ENCODE measurements at places on chromosomes 16 and 17. TPM values are rescaled to one million over a fixed set of nuclear protein-coding genes. Genes with fewer than 3 reads are reported as not detected.
A peak's percentile ranks its signal among the peaks of the same experiment; 100 is the strongest.

DNA sequence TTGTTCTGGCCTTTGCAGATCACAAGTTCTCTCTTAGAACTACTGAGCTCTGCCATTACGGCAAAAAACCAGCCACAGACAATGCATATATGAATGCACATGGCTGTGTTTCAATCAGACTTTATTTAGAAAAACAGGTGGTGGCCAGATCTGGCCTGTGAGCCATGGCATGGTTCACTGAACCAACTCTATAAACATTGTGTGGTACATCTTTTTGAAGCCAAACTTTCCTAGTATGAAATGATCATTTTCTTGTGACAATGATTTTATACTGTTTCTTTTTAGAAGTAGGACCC is 65.9 kb upstream of the AMZ2 start:
- no peak for ATAC-seq

- no peak for ATAC-seq
These were observed 13.3 kb upstream of the USP36 start for GRCh38 chr17:78853926-78854394.

DNA sequence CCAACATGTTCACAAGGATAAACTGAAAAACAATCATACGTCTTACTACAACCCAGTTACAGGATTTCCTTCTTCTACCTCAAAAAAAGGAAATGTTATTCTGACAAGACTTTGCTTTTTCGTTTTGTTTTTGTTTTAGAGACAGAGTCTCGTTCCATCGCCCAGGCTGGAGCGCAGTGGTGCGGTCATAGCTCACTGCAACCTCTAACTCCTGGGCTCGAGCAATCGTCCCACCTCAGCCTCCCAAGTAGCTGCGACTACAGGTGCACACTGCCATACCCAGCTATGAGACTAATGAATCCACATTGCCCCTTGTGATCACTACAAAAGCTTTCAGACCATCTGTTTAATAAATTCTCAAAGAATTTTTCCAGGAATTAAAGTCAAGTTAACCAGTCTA is 8.8 kb upstream of the TRIM37 start:
- no peak for ATAC-seq

DNA sequence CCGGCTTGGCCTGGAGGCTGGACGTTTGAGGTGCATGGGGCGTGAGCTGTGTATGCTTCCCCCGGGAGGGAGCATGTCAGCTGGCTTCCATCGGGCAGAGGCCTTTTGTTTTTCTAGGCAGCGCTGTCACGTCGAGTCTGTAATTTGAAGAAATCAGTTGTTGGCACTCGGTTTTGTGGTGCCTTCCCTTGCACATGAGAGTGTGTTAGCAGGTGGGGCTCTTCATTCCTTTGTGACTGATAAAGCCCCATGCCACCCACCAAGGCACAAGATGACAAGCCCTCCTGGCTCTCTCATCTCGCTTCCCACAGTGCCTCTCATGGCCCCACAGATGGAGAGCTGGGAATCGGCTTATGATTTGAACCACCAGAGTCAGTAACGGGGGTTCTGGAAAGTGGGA is 72.1 kb downstream of the BANP start:
- no peak for ATAC-seq

DNA sequence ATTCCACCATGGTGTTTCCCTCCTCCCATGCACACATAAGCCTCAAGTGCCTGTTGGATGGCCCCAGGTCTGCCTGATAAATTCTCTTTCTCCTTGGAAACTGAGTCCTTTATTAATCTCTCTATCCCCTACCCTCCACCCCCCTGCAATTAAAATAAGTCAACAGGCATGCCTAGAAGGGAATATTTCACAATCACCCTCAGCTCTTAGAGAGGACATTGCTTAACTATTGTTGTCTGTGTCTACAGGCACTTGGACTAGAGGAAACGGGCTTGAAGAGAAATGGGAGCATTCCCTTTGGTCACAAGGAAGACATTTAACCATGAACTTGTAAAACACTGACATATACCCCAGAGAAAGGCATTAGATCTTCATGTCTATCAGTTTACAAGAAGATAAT is 39.5 kb downstream of the RCVRN start:
- no peak for ATAC-seq

DNA sequence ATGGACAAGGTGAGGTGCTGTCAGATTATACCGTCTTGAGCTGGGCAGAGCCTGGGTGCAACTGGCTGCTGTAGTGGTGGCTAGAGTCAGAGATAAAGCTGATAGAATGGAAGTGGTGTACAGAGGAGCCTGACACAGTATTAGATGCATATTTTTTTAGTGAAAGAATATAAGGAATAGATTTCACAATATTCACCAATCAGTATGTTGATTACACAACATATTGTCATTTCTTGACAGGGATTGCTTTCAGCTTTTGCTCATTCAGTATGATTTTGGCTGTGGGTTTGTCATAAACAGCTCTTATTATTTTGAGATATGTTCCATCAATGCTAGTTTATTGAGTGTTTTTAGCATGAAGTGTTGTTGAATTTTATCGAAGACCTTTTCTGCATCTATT is 1.7 kb upstream of the CCL23 start:
- ATAC-seq = no peak

DNA sequence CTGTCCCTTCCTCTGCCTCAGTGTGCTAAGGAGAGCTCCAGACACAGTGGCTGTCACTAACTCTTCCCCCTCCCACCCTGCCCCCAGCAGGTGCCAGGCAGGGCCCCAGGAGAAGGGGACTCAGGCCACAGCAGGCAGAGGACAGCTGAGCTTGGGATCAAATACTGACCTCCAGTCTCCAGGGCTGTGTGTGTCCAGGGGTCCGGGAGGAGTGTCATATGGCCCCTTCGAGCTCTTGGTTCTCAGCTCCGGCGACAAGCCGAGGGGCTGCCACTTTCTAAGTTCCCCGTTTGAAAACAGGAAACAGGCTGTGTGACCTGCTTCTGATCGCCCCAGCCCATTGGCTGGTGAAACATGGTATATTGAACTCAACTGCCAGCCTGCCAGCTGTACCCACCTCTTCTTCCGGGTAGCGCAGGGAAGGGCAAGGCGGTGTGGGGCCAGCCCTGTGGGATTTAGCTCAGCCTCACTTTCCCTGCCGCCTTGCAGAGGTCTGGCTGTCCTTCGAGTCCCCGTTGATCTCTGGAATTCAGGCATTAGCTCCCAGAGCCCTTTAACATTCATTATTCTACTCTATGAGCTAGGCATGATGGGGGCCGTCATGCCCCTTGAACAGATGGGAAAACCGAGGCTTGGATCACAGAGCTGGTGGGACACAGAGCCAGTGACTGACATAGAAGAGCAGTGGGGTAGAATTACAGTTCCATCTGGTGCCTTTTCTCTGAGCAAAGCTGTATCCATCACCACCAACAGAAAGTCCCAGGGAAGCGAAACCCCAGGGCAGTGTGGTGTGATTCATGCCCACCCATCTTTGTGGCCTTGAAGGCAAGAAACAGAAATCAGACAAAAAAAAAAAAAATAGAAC is at the start of gene SNX20:
Gene SNX20 (minus strand): TSS at position 292 of the 865 bp plus-strand sequence. CDS start 3,786 bp downstream, outside the sequence.
- ATAC-seq = no peak

GRCh38 chr16:31202414-31203375 is at the start of gene PYCARD:
PYCARD (minus strand) TSS chr16:31202760; CDS start chr16:31202690, 70 bp downstream.
- peak; percentile 36 for ATAC-seq

- ATAC-seq = no peak
These were observed 234.7 kb upstream of the GSE1 start for GRCh38 chr16:85378145-85379040.

DNA sequence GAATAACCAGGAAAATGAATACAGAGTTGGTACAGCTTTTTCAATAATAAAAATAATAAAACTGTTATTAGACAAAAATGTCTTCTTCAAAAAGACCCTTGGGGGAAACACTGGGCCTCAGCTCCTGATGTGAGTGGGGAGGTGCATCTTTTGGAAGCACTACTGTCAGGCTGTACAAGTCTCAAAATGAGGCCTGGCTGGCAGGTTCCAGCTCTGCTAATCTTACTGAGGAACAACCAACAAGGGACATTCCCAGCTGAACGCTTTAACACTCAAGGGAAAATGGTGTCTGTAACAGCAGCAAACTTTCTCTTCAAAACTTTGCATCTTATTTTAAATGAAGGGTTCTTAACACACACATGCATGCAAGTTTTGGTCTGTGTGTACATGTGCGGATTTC is 19.7 kb downstream of the TEX2 start:
- no peak for ATAC-seq

The CEP295NL gene
- total RNA-seq = 0.29 TPM

The CCDC92B gene
- 2.1 TPM for total RNA-seq

Measured in motor neuron (in vitro differentiated cells).